ENCODE measurements at places on chromosomes 3 and 15.

DNA sequence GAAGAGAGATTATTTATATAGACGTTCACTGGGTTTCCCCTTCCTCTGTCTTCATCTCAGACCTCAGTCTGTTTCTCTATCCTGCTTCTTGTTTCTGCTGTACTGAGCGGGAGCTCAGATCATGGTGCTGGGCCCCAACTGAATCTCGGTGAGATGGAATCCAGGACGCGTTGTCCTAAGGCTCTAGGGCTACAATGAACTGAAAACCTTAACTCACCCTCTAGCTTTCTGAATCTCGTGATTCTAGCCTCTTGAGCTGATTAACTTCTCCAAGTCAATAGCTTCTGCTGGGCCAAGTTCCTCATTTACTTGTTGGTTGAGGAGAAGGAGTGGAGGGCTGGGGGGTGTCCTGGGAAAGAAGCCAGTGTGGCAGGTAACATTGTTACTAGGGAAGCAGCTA is 32.7 kb upstream of the MAP3K13 start:
- no peak for DNase-seq

GRCh38 chr3:168870892-168871291 is 775.2 kb upstream of the GOLIM4 start:
- DNase-seq, result peak; percentile 9

DNA sequence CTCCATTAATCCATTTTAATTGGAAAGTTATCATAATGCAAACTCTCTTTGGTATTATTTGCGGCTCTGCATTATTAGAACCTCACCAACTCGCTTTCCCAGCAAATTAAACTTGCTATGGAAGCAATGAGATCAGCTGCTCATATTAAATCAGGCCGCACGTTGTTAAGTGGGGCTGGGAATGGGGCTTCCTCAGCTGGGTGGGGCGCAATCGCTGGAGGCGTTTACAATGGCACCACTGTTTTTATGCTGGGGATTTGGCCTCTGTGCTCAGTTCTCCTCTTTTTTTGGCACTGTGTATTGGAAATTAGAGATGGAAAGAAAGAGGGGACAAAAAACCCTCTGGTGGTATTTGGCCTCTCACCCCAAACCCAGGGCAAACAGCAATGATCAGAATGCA is 72.2 kb downstream of the RPLP1 start:
- no peak for DNase-seq

- DNase-seq, result peak; percentile 99
Observed at GRCh38 chr3:24145981-24146822, 201.1 kb downstream of the NR1D2 start.

DNA sequence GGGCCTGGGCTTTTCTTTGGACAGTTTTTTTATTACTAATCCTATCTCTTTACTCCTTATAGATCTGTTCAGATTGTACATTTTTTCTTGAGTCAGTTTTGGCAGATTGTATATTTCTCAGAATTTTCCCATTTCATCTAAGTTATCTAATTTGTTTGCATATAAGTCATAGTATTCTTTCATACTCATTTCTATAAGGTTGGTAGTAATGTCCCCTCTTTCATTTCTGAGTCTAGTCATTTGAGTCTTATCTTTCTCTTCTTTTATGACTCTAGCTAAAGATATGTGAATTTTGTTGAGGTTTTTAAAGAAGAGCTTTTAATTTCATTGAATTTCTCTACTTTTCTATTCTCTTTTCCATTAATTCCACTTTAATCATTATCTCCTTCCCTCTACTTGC is 27.2 kb downstream of the TRPM1 start:
- no peak for DNase-seq
